ENCODE measurements at places on chromosomes 4 and X.
A peak's percentile ranks its signal among the peaks of the same experiment; 100 is the strongest.

- no peak for DNase-seq
These were observed 5.0 kb downstream of the CENPU start for GRCh38 chr4:184728858-184729257.

GRCh38 chrX:55011294-55011693 is 11.1 kb downstream of the APEX2 start:
- no peak for DNase-seq

GRCh38 chr4:69874507-69874906 is 14.6 kb upstream of the SULT1E1 start:
- no peak for DNase-seq

DNA sequence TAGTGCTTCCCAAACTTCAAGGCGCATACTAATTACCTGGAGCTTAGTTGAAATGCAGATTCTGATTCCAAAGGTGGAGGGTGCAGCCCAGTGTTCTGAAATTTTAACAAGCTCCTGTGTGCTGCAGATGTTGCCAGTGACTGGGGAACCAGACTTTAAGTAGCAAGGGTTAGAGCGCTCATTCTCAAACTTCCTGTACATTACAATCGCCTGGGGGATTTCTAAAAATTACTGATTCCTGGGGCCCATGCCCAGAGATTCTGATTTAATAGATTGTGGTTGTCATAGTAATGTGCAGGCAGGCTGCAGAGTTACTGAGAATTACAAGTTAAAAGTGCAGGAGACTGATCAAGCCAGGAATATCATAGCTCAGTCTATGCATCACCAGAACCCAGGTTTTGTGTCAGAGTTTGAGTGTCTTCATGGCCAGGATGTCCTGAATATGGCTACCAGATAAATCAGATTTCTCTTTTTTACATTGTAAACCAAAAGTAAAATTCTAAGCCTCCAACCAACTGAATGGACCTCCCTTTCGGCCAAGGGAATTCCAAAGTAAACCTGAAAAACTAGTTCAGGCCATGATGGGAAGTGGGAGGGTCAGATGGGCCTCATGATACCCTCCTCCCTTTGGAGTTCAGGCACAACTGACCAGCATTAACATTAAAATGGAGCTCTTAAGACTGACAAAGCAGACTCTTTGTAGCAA is 121.6 kb downstream of the ATXN3L start:
- DNase-seq: no peak

GRCh38 chr4:132767901-132768300 is 381.2 kb upstream of the PCDH10 start:
- DNase-seq: no peak

DNA sequence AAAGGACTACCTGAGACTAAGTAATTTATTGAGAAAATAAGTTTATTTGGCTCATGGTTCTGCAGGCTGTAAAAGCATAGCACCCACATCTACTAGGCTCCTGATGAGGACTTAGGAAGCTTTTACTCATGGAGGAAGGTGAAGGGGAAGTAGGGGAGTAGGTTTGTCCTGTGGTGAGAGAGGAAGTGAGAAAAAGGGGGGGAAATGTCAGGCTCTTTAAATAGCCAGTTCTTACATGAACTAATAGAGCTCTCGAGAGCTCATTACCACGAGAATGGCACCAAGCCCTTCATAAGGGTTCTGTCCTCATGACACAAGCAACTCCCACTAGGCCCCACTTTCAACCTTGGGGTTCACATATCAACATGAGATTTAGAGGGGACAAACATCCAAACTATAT is 125.5 kb upstream of the NRK start:
- DNase-seq: no peak

- no peak for DNase-seq
These were observed 56.7 kb upstream of the HGFAC start for GRCh38 chr4:3384771-3385710.

GRCh38 chrX:283115-283845 is 2.1 kb downstream of the PLCXD1 start:
- peak; percentile 69 for DNase-seq

DNA sequence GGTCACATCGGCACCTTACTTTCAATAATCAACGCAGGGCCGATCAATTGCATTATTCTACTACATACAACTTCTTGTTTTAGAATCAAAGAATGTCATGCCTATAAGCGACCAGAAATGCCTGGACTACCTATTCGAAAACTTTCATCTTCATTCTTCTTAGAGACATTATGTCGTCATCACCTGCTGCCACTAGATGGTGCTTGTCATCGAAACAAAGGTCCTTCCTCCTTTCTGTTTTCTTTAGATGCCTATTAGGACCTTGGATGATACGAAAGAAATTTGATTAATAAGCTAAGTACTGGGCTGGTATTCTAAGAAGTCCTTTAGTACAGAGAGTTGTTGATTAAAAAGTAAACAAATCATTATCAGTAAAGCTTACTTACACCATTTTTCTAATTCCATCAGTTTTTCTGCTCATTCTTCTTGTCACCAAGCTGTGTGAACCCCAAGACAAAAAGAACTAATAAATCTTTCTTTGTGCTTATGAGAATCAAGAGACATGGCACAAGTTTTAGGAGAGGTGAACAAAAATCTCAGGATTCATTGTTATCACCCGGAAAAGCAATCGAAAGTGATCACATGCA is 154.5 kb upstream of the SLC4A4 start:
- DNase-seq: no peak

- no peak for DNase-seq
These were observed 26.5 kb downstream of the SPARCL1 start for GRCh38 chr4:87502580-87503238.

GRCh38 chr4:175935016-175935661 is 123.1 kb upstream of the GPM6A start:
- no peak for DNase-seq

DNA sequence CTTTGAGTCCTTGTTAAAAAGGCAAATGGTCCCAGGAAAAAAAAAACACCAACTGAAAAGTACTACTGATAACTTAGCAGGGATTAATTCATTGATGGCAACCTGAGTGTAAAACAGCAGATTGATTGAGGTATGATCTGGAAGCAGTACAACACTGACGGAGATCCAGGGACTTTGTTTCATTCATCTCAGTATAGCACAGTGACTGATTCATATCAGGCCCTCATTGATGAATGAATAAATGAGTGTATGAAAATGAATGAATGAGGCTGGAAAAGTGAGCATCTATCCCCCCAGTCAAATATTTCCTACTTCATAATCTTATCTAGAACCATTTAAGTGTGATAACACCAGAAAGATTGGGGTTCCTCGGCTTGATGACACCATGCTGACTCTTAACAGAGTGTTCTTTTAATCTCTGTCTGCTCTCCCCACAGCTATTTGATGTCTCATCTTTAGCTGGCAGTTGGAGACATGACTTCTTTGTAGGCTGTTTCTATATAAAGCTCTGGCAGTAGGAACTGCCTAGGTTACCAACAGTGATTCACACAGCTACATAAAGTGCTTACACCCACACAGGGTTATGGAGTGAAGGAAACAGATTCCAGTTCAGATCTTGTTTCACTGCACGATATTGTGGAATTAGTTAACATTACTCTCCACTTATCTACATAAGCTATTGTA is 18.6 kb upstream of the RNF128 start:
- no peak for DNase-seq

- DNase-seq: no peak
These were observed 35.0 kb upstream of the SLC4A4 start for GRCh38 chr4:71303850-71304249.

DNA sequence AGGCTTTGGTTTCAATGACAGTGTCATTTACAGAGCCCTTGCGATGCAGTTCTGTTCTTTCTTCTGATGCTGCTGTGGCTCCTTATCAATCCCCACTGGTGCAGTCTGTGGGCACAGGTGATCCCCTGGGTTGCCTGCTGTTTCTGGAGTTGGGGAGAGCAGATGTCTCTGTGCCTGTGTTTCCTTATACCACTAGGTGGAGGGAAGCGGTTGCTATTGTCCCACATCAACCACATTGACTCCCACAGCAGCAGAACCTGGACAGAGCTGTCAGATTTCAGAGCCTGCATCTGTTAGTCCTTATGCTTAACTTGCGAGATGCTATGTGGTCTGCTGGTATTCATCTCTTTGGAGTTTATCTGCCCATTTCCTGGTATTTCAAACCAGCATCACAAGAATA is 57.7 kb downstream of the NEIL3 start:
- DNase-seq: no peak

- DNase-seq: no peak
These were observed 61.2 kb downstream of the SLC9A6 start for GRCh38 chrX:136046295-136047015.

- DNase-seq: no peak
These were observed 16.3 kb downstream of the PJA1 start for GRCh38 chrX:69148946-69149345.

GRCh38 chrX:42129022-42129940 is 205.9 kb upstream of the CASK start:
- no peak for DNase-seq

DNA sequence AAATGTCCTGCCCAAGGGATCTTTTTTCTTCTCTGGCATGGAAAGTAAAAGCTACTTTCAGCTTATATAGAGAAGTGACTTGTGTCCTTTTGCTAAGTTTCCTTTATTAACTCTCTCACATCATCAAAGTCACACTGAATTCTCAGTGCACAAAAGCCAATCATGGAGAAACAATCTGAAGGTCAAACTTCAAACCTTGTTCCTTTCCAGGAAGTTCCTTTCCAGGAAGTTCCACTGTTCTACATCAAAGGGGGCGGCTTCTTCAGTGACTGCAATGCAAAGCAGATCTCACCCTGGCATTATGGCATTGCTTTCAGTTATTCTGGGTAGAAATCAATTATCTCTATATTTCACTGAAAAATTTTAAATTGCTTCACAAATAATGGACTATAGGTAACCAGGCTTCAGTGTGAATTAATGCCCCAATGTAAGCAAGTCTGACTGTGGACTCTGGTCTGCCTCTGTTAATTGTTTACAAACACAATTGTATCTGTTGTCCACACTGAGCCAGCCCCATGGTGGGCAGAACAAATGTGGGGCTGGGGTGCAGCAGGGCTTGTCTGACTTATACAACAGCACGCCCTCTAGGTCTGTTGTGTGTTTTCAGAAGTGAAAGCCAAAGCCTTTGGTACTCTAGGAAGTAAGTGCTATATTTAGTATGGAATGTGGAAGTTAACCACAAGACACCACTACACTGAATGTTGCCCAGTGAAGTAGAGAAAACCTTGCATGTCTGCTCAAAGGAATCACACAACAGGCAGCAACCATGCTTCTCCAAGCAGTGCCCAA is 98.8 kb downstream of the CDS1 start:
- no peak for DNase-seq

Data from stimulated activated CD4-positive, alpha-beta T cell treated with anti-CD3 and anti-CD28 coated beads, Interleukin-15, amount 100 ng/mL, for 1 hour (primary cell).